ENCODE measurements at places on chromosomes 12 and 14.

DNA sequence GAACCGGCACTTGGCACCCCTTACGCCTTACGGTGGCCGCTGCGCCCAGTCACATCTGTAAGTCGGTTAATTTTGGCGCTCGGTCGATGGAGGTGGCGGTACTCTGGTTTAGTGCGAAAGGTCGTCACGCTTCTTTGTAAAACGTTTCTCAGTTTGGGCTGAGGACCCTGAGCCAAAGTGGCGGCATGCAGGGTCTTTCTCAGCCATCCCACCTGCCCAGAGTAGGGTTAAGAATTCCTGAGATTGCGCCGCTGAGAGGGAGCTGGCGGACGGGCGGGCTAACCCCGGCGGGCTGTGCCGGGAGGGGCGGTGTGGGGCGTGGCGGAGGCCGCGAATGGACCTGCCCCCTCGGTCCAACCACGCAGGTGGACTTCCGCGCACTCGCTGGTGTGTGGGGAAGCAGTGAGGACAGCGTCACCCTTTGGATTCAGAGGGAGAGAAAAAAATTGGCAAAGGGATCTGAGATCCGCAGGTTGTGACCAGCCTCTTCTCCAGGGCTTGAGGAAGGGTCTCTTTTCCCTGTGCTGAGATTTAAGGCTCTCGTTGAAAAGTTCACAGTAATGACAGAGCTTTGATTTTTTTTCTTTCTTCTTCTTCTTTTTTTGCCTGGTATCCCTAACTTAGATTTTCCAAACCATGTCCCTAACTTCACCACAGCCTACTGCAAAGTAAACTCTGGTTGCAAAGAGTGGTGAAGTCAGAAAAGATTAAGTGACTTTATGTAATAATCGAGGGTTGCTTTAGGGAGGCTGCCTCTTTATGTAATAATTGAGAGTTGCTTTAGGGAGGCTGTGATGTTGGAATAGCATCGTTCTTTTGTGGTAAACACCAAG, 602 bp upstream of the FBXO33 start:
- DNase-seq: peak; percentile 80

DNA sequence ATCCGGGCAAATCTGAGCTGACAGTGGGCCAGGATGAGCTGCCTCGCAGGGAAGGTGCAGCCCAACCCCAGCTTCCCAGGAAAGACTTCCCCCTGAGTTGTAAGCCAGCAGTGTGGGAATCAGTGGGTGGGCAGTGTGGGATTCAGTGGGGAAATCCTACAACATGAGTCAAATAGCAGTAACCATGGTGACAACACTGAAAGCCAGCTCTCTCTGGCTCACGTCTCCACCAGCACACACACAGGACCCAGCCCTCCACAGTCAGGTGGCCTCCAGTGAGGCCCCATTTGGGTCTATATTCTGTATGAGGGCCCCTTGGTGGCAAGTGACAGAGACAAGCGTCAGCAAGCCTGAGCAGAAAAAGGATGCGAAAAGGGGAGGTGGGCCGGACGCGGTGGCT, 6.0 kb upstream of the LGALS3 start:
- no peak for DNase-seq

GRCh38 chr12:124045671-124046455, 72.8 kb downstream of the ZNF664 start:
- DNase-seq: no peak

GRCh38 chr12:28415755-28416154, 225.5 kb downstream of the CCDC91 start:
- no peak for DNase-seq

GRCh38 chr14:77364146-77364545, 12.7 kb downstream of the TMED8 start:
- DNase-seq: no peak

GRCh38 chr14:93114713-93115068, 1.0 kb downstream of the ITPK1 start:
- peak; percentile 7 for DNase-seq

- peak; percentile 89 for DNase-seq
Measured at GRCh38 chr12:55073043-55074022, 52.9 kb upstream of the OR9K2 start.

- no peak for DNase-seq
Measured at GRCh38 chr14:95248432-95248831, 71.3 kb downstream of the CLMN start.

DNA sequence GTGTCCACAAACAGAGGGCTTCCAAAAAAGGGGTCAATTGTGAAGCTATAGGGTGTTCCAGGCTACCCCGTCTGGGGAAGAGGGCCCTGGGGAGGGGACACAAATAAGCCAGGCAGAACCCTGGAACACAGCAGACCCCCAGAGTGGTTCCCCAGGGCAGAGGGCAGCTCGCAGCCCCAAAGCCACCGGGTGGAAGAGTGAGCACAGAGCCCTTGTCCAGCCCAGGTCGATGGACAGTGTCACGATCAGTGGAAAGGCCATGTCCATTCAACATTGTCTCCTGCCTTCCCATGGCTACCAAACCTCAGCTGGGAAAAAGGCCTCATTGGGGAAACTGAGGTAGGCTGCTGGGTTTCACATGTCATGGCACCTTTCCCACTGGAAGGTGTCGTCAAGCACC, 131.4 kb downstream of the DICER1 start:
- no peak for DNase-seq

DNA sequence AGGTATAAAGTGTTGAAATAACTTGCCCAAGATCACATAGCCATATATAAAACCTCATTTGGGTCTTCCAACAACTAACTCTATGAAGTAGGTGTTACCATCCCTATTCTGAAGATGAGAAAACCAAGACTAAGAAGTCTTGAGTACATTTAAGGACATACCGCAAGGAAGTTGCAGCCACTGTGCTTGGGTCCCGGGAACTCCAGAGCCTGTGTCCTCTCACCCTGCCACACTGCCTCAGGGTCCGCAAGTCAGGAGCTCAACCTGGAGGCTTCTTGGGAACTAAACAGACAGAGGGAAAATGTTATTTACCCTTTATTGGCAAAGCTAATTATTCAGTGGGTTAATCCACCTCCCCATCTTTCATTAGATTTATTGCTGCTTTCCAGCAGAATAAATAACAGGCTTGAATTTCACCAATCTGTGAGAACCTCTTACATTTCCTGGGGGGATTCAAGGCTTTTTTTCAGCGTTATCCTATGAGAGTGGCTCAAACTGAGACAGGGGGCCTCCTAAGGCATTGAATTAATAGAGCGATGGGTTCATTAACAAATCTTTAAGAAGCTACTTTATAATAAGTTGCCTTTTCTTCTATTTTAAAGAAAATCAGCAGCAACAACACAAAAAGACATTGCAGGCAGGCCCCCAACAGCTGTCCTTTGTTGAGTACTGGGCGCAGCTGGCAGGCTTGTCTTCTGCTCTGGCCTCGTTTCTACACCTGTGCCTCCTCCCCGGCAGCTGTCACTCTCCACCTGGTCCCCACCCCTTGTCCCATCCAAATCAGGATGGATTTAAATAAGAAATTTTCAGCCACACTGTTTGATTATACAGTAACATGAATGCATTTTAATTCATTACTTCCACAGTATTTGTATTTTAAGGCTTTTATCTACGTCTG, 25.3 kb downstream of the PHLDA1 start:
- DNase-seq: no peak

DNA sequence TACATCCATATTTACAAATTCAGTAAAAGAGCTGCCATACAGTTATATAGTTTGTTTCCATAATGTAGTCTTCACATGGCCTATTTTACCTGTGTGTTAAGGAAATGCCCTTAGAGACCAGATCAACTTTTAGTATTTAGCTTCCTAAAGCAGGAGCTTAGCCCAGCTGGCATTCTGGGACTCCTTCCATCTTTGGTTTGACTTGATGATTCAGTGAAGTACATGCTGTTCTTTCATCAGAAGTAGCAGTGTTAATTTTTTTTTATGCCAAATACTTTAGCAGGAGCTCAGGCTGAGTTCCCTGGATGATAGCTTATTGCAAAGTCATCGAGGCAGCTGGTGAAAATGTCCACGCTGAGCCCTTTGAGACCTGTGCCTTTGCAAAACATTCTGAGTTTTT, 101.0 kb downstream of the FOXG1 start:
- no peak for DNase-seq

DNA sequence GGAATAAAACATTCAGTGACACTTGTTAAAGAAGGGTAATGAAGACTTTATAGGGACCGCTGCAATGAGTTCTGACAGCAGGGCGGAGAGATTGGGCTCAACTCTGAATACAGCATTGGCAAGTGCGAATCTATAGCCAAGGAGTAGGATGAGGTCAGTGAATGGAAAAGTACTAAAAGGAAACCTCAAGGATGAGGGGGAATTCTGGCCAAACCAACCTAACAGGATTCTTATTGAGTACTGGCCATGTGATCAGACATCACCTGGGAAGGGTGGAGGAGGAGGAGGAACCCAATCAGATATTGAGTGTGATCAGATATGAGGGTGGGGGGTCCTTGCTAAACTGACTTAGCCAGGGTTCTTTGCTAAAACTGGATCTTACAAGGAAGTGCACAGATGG, 31.0 kb downstream of the DRAM1 start:
- DNase-seq: no peak

DNA sequence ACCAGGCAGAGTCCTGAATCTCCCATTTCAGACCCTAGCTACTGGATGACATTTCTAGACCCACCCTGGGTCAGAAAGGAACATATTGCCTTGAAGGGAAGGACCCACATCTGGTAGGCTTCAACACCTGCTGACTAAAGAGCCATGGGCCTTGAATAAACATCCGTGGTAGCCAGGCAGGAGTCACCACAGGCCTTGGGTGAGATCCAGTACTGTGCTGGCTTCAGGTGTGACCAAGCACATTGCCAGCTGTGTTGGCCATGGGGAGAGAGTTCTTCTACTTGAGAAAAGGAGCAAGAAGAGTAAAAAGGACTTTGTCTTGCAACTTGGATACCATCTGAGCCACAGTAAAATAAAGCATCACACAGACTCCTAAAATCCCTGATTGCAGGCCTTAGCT, 332.6 kb downstream of the SLC16A7 start:
- no peak for DNase-seq

GRCh38 chr14:57136669-57137328, 131.9 kb downstream of the EXOC5 start:
- no peak for DNase-seq

DNA sequence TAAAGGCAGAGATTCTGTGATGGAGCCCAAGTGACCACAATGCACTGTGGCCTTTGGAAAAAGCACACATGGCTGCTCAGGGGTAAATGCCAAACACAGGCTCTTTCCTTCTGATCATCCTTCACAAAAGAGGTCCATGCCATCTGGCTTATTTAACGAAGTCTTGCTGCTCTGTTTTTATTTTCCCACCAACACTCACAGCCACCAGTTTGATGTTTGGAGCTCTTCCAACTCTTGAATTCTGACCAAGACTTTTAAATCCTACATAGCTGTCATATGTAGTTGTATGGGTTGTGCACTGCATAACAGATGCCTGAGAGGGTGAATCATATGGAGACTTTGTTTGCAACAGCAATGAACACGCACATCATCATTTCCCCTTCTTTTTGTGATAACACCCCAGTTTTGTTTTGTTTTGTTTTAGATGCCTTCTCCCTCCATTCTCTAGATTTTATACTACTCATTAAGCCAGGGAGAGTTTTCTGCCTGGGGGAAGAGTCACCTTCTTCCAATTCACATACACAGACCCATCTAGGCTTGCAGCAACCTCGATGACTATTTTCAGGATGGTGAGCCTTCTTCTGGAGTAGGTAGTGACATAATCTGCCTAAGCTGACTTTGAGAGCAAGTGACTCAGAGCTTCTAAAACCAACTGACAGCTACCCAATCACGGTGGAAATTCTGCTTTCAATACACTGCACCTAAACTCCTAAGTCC, 145.2 kb upstream of the WSCD2 start:
- no peak for DNase-seq

- DNase-seq: no peak
Measured at GRCh38 chr12:55250944-55251343, 6.5 kb downstream of the OR6C74 start.

GRCh38 chr14:54447231-54447692, 6.1 kb upstream of the CNIH1 start:
- no peak for DNase-seq

- no peak for DNase-seq
Measured at GRCh38 chr14:104315169-104315568, 176.8 kb downstream of the KIF26A start.

DNA sequence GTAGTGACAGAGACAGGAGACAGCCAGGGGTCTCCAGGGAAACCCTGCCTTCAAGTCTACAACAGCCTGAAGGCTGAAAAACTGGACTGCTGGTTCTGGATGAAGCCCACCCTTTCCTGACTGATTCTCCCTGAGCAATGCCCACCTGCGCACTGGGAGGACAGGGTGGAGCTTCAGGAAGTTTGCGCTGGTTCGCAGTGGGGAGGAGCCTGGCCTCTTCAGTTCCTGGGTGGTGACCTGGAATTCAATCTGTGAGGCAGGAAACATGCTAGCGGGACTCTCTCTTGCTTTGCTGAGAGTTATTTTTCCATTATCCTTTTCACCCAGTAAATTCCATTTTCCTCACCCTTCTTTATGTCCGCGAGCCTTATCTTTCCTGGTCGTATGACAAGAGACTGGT, 600.8 kb downstream of the TRHDE start:
- no peak for DNase-seq

GRCh38 chr12:132695431-132695830, 8.0 kb downstream of the PXMP2 start:
- no peak for DNase-seq

GRCh38 chr14:24713404-24713803, 79.4 kb upstream of the GZMB start:
- DNase-seq: no peak

DNA sequence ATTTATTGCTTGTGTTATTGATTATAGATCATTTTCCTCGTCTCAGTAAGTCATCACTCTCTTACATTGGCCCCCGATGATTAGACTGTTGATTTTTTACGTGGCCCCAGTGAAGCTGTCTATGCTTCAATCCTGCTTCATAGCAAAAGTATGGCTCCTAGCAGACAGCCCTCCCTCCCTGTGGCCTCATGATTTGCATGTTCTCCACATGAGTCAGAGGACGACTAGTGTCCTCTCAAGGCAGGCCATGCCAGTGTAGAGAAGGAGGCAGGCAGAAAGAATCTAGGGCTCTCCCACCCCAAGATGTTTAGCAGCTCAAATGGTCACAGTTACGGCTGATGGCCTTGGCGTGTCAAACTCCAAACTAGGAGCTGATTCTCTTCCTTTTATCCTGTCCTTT, 59.6 kb downstream of the FIGNL2 start:
- no peak for DNase-seq

DNA sequence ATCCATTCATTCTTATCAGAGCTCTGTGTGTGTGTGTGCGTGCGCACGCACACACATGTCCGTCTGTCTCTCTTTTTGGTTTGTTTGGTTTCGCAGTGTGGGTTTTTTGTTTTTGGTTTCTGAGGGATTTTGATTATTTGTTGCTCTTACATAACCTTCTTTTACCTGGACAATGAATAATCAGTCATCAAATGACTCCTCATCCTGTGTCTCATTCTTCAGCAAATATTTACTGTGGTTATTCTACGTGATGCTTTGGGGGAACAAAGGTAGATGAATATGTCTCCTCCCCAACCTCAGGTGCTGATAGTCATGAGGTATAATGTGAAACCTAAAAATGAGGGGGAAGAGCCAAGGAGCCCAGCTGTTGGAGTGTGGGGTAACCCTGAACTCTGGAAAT, 92.4 kb downstream of the SAMD4A start:
- DNase-seq: no peak

All from CD4-positive, alpha-beta T cell treated with Interleukin-6 for 4 hours (primary cell).